Osteoblast (primary cell): ENCODE measurements at places on chromosomes 7 and 10. TPM values are rescaled to one million over a fixed set of nuclear protein-coding genes. Genes with fewer than 3 reads are reported as not detected.

The HTRA1 gene
- total RNA-seq, result 392 and 413 TPM in 2 replicates

The GPR26 gene
- total RNA-seq, result not detected in 2 replicates

DNA sequence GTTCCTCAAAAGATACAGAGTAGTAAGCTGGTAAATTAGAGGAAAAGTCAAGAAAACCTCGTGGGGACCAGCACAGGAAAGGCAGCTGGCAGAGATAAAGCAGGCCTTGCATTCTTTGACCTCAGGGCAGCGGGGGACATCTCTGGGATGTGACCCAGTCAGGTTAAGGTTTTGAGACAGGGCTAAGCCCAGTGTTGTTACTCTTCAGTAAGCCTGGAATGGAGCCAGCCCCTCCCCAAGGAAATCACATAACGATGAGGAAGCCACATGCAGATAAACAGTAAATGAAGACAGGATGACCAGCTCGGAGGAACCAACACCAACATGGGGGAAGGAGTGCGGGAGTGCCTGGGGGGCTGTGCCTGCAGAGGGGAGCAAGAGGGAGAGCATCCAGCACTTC is 99.6 kb downstream of the JAZF1 start:
- peaks cover 31% of the 10 kb centered on the region for H3K4me1 ChIP-seq
- no peaks in the 10 kb centered on the region for H3K27me3 ChIP-seq
- H3K27ac ChIP-seq, result no peak overlapping the region
- no peaks in the 10 kb centered on the region for H3K36me3 ChIP-seq
- no peak for DNase-seq
- no peak overlapping the region for H3K4me3 ChIP-seq

DNA sequence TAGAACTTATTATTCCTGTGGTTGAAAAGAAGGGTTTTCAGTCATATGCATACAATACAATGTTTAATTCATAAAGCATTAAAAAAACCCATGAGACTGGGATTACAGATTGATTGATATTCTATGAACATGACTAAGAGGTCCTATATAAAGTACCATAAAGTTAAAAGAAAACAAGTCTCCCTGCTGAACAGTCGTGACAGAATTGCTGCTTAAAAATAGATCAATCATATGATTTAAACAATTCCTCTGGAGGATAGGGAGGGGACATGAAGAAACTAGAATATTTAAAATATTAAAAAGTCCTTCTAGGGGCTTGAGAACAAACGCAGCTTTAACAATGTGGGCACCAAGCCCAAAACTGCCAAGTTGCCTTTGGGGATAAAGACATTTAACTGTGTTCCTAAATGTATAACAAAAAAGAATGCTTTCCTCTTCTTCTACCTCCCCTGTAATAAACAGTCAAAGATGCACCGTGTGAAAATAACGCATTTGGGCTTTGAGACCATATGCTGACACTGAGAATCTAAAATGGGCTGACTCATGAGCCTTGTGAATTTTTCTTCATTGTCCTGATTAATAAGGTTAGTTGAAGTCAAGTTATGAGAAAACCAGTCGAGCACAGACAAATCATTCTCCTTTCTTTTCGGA is 25.8 kb downstream of the TWIST1 start:
- no peaks in the 10 kb centered on the region for H3K36me3 ChIP-seq
- no peaks in the 10 kb centered on the region for H3K4me1 ChIP-seq
- H3K27ac ChIP-seq, result no peak overlapping the region
- no peak overlapping the region for H3K4me3 ChIP-seq
- no peaks in the 10 kb centered on the region for H3K27me3 ChIP-seq
- DNase-seq, result no peak

DNA sequence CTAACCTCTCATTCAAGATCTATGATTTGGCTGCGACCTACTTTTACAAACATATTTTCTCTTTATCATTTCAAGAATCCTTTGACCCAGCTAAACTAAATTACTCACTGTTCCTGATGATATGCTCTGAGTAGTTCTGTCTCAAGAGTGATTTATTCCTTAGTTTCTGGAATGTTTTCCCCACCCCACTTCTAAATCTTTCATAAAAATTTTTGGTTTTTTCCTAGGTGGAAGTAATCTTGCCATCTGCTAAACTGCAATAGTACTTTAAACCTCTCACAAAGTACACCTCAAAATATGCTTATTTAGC is 170.8 kb downstream of the DNAJC1 start:
- DNase-seq, result peak; percentile 82
- H3K27me3 ChIP-seq, result no peaks in the 10 kb centered on the region
- H3K36me3 ChIP-seq, result no peaks in the 10 kb centered on the region
- H3K27ac ChIP-seq, result peak overlapping the region; percentile 33
- H3K4me3 ChIP-seq, result no peak overlapping the region

- DNase-seq, result no peak
- H3K27me3 ChIP-seq, result no peaks in the 10 kb centered on the region
- no peak overlapping the region for H3K4me3 ChIP-seq
Measured at GRCh38 chr10:130250127-130250526, 113.9 kb downstream of the GLRX3 start.

DNA sequence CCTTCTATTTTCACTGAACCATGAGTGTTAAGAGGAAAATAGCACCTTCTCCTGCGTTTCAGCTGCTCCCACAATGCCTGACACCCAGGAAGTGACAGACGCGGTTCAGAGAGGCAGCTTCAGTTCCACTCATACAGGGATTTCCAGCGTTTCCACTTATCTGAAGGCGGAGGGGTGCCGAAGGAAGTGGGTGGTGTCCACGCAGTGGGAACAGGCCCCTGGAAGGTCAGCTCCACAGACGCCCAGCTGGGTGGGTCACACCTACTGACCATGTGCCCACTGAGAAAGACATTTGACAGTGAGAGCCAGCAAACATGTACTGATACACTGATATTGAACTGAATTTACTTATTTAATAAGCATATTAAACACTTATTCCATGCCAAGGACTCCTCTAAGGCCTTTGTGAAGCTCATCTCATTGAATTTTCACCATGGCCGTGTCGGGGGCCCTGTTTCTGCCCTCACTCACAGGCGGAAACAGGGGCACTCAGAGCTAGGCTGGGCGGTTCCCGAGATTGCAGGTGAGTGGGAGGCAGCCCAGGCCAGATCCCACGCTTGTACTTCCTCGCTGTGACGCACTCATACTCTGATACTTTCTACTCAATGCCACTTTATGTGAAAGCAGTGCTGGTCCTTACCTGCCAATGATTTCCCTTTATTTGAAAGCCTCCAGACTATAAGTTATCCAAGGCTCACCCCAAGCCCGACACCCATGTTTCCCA is 96.8 kb downstream of the TCERG1L start:
- no peaks in the 10 kb centered on the region for H3K4me1 ChIP-seq
- no peak overlapping the region for H3K4me3 ChIP-seq
- DNase-seq, result peak; percentile 44
- H3K27ac ChIP-seq, result no peak overlapping the region
- H3K27me3 ChIP-seq, result no peaks in the 10 kb centered on the region
- no peaks in the 10 kb centered on the region for H3K36me3 ChIP-seq
